Naive thymus-derived CD8-positive, alpha-beta T cell (primary cell): ENCODE measurements at places on chromosomes 7 and 10. TPM values are rescaled to one million over a fixed set of nuclear protein-coding genes. Genes with fewer than 3 reads are reported as not detected.

DNA sequence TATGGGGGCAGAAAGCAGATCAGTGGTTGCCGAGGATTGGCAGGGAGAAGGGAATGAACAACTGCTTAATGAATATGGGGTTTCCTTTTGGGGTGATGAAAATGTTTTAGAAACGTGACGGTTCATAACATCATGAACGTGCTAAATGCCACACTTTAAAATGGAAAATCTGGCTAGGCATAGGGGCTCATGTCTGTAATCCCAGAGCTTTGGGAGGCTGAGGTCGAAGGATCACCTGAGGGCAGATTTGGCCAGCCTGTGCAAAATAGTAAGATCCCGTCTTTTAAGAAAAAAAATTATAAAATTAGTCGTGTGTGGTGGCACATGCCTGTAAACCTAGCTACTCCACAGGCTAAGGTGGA is 3.1 kb downstream of the FAM3C start:
- no peaks in the 10 kb centered on the region for H3K27me3 ChIP-seq
- no peak for DNase-seq
- H3K36me3 ChIP-seq = peaks cover 4% of the 10 kb centered on the region
- no peak overlapping the region for H3K27ac ChIP-seq
- H3K4me1 ChIP-seq = peaks cover 26% of the 10 kb centered on the region

Gene PNLIPRP3
- not detected for total RNA-seq

DNA sequence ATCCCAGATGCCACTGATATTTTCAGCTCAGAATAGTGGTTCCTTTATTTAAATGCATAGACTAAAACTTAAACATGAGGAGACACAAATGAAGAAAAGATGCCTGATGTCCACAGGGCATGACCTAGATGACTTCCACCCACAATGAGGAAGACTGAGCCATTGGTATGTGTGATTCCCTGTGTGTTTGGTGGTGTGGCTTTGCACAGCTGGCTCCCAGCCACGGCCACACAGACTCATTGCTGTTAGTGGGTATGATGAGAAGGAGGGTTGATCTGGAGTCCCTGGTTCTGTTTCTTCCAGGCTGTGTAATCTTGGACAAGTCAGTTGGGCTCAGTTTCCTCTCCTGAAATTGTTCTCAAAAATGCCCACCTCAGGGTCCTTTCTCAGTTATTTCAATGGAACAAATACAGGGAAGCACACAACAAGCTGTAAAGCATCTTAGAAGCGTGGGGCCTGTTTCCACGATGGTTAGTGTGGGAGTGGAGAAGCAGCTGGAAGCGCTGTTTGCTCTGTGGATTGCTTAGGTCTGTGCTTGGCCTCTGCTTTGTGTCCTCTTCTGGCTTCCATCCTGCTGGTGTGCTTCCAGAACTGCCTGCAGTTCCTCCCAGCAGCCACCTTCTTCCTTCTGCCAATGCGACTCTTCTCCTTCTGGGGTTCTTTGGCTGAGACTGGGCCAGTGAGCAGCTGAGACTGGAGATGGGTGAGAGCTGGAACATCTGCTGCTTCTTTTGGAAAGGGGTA is 303.7 kb downstream of the BMPER start:
- no peak for DNase-seq
- H3K4me1 ChIP-seq = no peaks in the 10 kb centered on the region
- H3K36me3 ChIP-seq = no peaks in the 10 kb centered on the region

DNA sequence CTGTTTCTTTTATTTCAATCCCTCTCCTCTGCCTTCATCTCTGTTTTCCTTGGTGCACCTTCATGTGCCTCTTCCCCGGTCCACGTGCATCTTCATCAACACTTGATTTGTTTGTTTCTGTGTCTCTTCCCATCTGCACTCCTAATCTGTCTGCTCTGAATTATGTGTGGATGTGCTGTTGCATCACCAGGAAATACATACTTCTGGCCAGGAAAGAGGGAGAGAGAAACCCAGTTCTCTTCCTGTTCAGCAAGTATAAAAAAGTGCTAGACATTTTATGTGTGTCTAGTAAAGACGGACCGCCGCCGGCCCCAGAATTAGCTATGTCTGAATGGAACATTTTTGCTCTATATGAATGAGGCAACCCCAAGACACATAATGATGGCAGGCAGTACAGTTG is 93.8 kb downstream of the CALD1 start:
- H3K27me3 ChIP-seq = peaks cover 5% of the 10 kb centered on the region
- H3K4me1 ChIP-seq = peaks cover 19% of the 10 kb centered on the region
- no peak for DNase-seq

GRCh38 chr7:48298779-48299178 is 127.5 kb downstream of the ABCA13 start:
- no peaks in the 10 kb centered on the region for H3K27me3 ChIP-seq
- H3K4me3 ChIP-seq = no peak overlapping the region
- H3K4me1 ChIP-seq = no peaks in the 10 kb centered on the region
- no peak for DNase-seq
- no peak overlapping the region for H3K27ac ChIP-seq
- no peaks in the 10 kb centered on the region for H3K36me3 ChIP-seq

DNA sequence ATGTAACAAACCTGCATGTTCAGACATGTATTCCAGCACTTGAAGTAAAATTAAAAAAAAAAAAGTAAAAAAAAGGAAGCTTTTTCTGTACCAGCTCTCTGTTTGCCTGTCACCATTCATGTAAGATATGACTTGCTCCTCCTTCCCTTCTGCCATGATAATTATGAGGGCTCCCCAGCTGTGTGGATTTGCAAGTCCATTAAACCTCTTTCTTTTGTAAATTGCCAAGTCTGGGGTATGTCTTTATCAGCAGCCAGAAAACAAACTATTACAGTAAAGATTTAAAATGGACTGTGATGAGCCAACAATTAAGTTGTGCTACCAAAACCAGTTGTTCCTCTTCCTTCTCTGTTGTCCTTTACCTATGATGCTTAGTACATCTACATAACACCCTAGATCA is 619.6 kb downstream of the ARL4A start:
- H3K4me3 ChIP-seq = no peak overlapping the region
- no peaks in the 10 kb centered on the region for H3K4me1 ChIP-seq
- no peak for DNase-seq
- H3K27ac ChIP-seq = no peak overlapping the region

DNA sequence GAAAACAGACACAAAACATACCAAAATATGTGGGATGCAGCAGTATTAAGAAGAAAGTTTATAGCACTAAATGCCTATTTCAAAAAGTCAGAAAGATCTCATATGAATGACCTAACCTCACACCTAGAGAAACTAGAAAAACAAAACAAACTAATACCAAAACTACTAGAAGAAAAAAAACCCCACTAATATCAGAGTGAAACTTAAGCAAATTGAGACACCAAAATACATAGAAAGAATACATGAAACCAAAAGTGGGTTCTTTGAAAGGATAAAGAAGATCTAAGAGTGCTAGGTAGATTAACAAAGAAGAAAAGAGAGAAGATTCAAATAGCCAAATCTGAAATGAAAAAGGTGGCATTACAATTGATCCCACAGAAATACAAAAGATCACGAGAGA is 494.1 kb downstream of the SH2D4B start:
- peaks cover 22% of the 10 kb centered on the region for H3K27me3 ChIP-seq
- no peaks in the 10 kb centered on the region for H3K36me3 ChIP-seq
- H3K4me1 ChIP-seq = no peaks in the 10 kb centered on the region
- H3K27ac ChIP-seq = no peak overlapping the region
- no peak overlapping the region for H3K4me3 ChIP-seq

DNA sequence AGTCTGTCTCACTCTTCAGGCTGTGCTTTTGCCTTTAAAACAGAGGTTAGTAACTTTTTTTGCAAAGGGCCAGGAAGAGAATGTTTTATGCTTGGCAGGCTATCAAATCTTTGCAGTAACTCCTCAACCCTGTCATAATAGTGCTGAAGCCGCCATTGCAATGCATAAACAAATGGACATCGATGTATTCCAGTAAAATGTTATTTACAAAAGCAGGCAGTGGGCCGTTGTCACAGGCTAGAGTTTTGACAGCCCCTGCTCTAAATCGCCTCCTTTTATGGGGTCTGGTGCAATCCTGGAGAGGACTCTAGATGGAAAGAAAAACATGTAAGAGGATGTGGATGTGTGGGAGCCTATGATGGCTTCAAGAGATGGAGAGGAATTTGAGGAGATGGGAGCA is 568.3 kb downstream of the TYW1 start:
- no peaks in the 10 kb centered on the region for H3K36me3 ChIP-seq
- no peak overlapping the region for H3K4me3 ChIP-seq
- H3K27me3 ChIP-seq = no peaks in the 10 kb centered on the region
- H3K27ac ChIP-seq = no peak overlapping the region

DNA sequence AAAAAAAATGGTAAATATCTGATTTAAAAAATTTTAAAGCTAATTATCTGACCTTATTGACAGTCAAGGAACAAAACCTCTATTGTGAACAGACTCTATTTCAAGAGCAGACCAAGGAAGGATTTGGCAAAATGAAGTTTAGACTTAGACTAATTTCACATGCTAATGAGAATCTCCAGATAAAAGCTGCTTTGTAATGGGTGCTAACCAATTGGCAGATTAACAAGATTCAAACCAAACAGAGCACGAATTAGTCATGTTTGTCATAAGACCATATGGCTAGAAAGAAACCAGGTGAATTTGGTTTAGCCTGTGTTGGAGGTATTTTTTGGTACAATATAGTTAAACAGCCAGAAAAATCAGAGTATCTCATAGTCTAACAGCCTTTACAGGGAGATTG is 429.1 kb upstream of the NFE2L3 start:
- no peaks in the 10 kb centered on the region for H3K4me1 ChIP-seq
- H3K27me3 ChIP-seq = peaks cover 9% of the 10 kb centered on the region
- H3K36me3 ChIP-seq = no peaks in the 10 kb centered on the region
- DNase-seq = no peak
- no peak overlapping the region for H3K4me3 ChIP-seq
- H3K27ac ChIP-seq = no peak overlapping the region

Gene ZNF853
- total RNA-seq = 9.5 TPM

DNA sequence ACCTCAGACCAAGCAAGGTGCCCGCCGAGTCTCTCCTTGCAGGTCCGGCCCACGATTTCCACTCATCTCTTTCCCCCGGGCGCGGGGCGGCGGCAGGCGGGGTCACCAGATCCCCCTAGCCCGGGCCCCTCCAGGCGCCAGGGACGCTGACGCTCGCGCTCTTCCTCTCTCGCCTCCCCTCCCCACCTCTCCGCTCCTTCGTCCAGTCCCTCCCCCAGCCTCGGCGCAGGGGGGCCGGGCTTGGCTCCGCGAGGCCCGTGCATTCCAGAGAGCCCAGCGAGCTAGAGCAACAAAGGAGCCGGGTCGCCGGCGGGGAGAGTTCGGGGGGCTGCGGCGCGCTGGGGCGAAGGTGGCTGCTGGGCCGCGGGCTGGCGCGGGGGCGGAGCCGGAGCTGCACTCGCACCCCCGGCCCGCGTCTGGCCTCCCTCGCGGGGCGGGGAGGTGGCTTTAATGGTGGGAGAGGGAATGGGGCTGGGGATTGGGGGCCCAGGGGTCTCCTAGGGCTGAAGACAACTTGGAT is at the start of gene SMO:
SMO (plus strand) TSS at position 262 of the 520 bp plus-strand sequence. CDS start 519 bp downstream, outside the sequence.
- peak within 1 kb of the TSS; percentile 61 for H3K4me3 ChIP-seq
- H3K36me3 ChIP-seq = no peaks in the 10 kb centered on the region
- H3K4me1 ChIP-seq = peaks cover 8% of the 10 kb centered on the region
- peaks cover 42% of the 10 kb centered on the region for H3K27me3 ChIP-seq
- no peak within 1 kb of the TSS for H3K27ac ChIP-seq

DNA sequence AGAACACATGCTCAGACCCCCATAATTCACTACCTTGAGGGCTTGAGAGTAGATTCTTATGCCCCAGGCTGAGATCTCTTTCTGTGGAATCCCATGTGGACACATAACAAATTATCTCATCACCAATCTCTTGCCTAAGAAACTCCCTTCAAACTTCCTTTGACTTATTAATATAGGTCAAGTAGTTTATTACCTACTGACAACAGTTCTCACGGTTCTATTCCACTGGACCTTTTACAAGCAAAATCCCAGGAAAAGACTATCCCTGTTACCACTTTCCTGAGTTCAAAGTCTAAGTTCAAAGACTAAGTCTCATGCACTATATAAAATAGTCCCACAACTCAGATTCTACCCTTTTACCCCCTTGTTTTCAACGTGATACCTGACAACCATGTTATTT is 754.7 kb downstream of the SUGCT start:
- no peak for DNase-seq
- H3K36me3 ChIP-seq = peaks cover 9% of the 10 kb centered on the region
- peaks cover 2% of the 10 kb centered on the region for H3K27me3 ChIP-seq
- no peak overlapping the region for H3K4me3 ChIP-seq
- no peaks in the 10 kb centered on the region for H3K4me1 ChIP-seq

DNA sequence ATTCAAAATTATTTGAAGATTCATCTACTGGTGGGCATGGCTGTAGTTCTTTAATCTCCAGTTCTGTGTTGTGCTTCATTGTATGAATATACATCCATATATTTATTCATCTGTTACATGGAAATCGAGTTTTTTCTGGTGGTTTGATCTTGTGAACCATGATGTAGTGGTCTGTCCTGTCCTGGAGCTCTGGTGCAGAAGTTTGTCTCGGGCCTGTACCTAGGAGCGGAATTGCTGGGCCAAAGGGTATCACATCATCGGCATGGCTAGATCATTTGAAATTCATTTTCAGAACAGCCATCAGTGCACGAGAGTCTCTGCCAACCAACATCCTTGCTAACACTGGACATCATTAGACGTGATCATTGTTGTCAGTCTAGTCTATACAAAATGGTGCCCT is 107.0 kb downstream of the ELFN1 start:
- no peak for DNase-seq
- no peak overlapping the region for H3K27ac ChIP-seq
- peaks cover 26% of the 10 kb centered on the region for H3K36me3 ChIP-seq
- H3K4me3 ChIP-seq = no peak overlapping the region
- H3K27me3 ChIP-seq = peaks cover 14% of the 10 kb centered on the region

DNA sequence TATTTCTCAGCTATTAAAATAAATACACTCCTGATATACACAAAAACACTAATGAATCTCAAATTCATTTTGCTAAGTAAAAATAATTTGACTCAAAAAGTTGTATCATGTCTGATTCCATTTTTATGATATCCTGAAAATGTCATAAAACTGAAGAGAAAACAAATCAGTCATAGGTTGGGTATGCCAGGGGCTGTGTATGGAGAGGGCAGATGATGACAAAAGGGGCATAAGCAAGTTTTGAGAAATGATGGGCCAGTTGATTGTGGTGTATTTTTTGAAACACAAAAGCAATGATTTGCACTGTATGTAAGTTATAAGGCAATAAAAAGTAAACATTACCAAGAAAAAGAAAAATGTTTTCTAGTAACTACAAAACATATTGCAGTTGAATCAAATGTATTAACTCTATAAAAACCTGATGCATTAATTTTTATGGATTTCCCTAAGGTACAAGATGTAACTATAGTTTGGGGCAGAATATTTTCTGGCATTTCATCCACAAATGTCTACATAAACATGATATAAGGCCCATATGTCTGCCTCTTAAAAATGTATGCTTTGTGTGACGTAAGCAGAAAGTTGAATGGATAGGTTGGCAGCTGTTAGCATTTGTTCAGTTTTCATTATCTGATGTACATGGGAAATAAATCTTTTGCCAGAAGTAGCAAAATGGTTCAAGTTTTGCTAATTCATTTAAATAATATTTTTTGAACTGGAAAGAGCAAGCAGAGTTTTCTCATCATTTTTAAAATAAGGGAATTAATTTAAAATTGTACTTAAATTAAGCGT is 35.1 kb upstream of the ING3 start:
- DNase-seq = no peak
- H3K4me1 ChIP-seq = no peaks in the 10 kb centered on the region

Gene SH2B2
- 3.8 TPM for total RNA-seq
